Liver (tissue), 10 donors: ENCODE measurements at places on chromosomes 4 and X. TPM values are rescaled to one million over a fixed set of nuclear protein-coding genes. Genes with fewer than 3 reads are reported as not detected.

DNA sequence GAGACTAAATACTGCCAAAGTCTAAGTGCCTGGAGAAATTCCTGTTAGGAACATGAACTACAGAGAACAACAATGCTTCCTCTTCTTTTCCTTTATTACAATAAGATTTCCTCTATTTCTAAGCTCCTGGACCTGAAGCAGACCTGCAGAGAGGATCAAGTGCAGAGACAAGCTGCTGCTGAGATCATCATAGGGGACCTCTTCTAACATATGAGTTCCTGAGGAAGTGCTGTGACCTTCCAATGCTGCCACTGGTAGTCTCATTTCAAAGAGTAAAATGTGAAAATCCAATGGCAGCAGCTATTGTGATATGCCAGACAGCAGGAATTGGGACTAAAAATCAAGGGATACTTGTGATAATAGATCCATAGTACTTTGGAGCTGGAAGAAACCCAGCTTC, 28.0 kb downstream of the CCNG2 start:
- H3K4me1 ChIP-seq = no peaks in the 10 kb centered on the region
- H3K36me3 ChIP-seq = no peaks in the 10 kb centered on the region
- H3K27me3 ChIP-seq = no peaks in the 10 kb centered on the region
- H3K27ac ChIP-seq = no peak overlapping the region
- no peak for DNase-seq

- H3K36me3 ChIP-seq = peaks cover 2% of the 10 kb centered on the region
- no peak for DNase-seq
- no peak overlapping the region for H3K4me3 ChIP-seq
- H3K27ac ChIP-seq = no peak overlapping the region
Measured at GRCh38 chr4:5734853-5735252, 23.9 kb downstream of the EVC start.

DNA sequence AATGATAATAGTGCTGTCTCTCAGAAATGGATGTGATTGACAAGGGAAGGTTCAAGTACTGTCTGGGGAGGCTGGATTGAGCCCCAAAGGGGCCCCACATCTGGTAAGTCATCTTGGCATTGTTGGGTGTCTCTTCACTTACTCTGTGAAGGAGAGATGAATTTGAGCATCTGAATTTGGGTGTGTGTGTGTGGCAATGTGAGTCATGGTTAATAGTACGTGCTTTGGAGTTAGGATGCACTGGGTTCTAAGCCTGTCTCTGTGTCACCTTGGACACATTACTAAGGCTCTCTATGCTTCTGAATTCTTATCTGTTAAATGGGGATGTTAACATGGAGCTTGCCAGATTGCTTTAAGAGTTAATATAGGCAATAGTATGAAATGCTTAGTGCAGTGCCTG, 80.4 kb downstream of the FRAS1 start:
- no peak overlapping the region for H3K27ac ChIP-seq
- no peak overlapping the region for H3K4me3 ChIP-seq
- DNase-seq = no peak
- no peaks in the 10 kb centered on the region for H3K27me3 ChIP-seq

DNA sequence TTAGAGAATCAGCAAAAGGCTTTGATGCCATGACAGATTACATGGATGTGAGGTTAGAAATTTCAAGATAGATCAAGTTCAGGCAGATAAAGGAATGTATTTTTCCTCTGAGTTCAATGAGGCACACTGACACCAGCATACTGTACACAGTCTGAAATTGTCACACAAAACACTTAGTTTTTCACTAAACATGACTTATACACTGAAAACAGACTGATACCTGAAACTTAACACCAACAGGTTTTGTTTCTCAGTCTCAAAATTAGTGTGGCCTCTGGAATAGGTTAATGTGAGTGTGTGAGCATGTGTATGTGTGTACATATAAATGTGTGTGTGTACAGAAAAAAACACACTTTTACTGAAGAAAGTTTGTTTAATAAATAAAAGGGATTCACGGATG, 129.9 kb upstream of the SLITRK2 start:
- no peaks in the 10 kb centered on the region for H3K4me1 ChIP-seq
- DNase-seq = no peak
- H3K27me3 ChIP-seq = no peaks in the 10 kb centered on the region
- H3K4me3 ChIP-seq = no peak overlapping the region
- no peak overlapping the region for H3K27ac ChIP-seq

The SLC9B1 gene
- not detected for polyA plus RNA-seq

The TCEANC gene
- polyA plus RNA-seq = 1.5 TPM

The RPL36A gene
- polyA plus RNA-seq = 123 TPM
